ENCODE measurements at places on chromosomes 6 and 20. TPM values are rescaled to one million over a fixed set of nuclear protein-coding genes. Genes with fewer than 3 reads are reported as not detected.

Gene SLC22A3
- 3.0 TPM for total RNA-seq

Gene OPRM1
- not detected for total RNA-seq

Gene OGFRL1
- 18.9 TPM for total RNA-seq

Gene CRISP3
- total RNA-seq, result not detected

Gene MOG
- total RNA-seq, result not detected

Gene PTGIS
- total RNA-seq, result 605 TPM

Gene MCCD1
- total RNA-seq, result not detected

Gene EDN3
- not detected for total RNA-seq

Gene SLC22A7
- total RNA-seq, result not detected

Gene C2
- 5.4 TPM for total RNA-seq

Gene IRF4
- total RNA-seq, result 0.65 TPM

Gene VSX1
- not detected for total RNA-seq

Gene ELOVL4
- 5.6 TPM for total RNA-seq

Gene ANKEF1
- 1.4 TPM for total RNA-seq

Gene GJA10
- total RNA-seq, result not detected

Gene FABP7
- 0.71 TPM for total RNA-seq

Gene SLC26A8
- 0.14 TPM for total RNA-seq

Gene CCM2L
- not detected for total RNA-seq

Gene GPX5
- total RNA-seq, result not detected

Gene SLC44A4
- not detected for total RNA-seq

Gene ROS1
- total RNA-seq, result 0.09 TPM

Gene KCNK16
- not detected for total RNA-seq

Gene LHFPL5
- not detected for total RNA-seq

Gene B3GAT2
- not detected for total RNA-seq

Gene UFL1
- total RNA-seq, result 31.0 TPM

Gene SULF2
- total RNA-seq, result 28.3 TPM

Gene EYA2
- 0.14 TPM for total RNA-seq

Gene KHDC1L
- total RNA-seq, result not detected

Gene TGM2
- 241 TPM for total RNA-seq

Gene PDE7B
- 58.1 TPM for total RNA-seq

Gene DEFB124
- not detected for total RNA-seq

Gene KIF25
- total RNA-seq, result not detected

Gene LTB
- not detected for total RNA-seq

Gene WFDC12
- not detected for total RNA-seq

Gene TCP11
- total RNA-seq, result not detected

Gene RNASET2
- total RNA-seq, result 45.4 TPM

Gene SRMS
- total RNA-seq, result not detected

Gene CDH26
- 0.14 TPM for total RNA-seq

Gene NDUFAF4
- total RNA-seq, result 6.8 TPM
